HCT116 (cell line): ENCODE measurements at places on chromosomes 5 and 9. TPM values are rescaled to one million over a fixed set of nuclear protein-coding genes. Genes with fewer than 3 reads are reported as not detected.

DNA sequence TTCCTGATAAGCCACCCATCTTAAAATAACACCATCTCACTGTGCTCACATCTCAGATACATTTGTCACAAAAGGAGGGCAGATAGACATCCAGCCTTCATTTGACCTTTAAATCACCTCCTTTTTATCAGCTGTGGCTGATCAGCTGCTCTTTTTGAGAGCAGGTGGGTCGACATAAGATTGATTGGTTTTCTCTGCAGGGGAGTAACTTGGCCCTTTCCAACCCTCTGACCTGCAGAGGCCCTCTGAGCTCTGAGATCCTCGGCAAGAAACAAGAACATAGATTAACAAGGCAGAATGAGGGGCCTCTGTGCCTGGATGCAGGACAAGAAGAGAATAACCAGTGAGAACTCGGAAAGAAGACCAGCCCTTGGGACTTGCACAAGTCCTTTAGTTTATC, 33.5 kb upstream of the GLRA1 start:
- no peak for DNase-seq

GRCh38 chr5:132425009-132425937, 55.8 kb downstream of the SLC22A5 start:
- no peak for DNase-seq

- DNase-seq, result no peak
Observed at GRCh38 chr5:128085413-128085812, 1.8 kb downstream of the SLC12A2 start.

GRCh38 chr9:132487351-132487791, 77.4 kb downstream of the CFAP77 start:
- no peak for DNase-seq

DNA sequence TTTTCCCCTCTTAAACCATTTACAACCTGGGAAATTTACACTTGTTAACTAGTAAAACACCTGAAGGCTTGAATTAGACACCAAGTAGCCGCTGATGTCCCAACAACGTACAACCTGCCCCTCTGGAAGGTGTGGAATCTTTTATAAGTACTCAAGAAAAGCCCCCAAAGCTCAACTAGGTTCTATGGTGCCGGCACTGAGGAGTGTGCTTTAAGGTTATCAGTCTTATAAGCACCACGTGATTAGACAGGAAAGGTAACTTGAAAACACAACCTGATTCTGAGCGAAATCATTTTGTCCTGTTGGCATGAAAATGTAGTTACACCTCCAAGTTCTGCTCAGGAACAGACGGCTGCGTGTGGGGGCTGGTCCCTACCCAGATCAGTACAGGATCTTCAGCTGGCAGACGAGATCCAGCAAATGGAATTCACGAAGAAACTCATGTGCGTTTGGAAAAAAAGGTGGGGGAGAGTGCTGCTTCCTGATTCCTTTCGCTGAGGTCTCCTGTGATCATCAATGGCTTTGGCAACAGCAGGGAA, 195.5 kb downstream of the MEF2C start:
- DNase-seq, result no peak

DNA sequence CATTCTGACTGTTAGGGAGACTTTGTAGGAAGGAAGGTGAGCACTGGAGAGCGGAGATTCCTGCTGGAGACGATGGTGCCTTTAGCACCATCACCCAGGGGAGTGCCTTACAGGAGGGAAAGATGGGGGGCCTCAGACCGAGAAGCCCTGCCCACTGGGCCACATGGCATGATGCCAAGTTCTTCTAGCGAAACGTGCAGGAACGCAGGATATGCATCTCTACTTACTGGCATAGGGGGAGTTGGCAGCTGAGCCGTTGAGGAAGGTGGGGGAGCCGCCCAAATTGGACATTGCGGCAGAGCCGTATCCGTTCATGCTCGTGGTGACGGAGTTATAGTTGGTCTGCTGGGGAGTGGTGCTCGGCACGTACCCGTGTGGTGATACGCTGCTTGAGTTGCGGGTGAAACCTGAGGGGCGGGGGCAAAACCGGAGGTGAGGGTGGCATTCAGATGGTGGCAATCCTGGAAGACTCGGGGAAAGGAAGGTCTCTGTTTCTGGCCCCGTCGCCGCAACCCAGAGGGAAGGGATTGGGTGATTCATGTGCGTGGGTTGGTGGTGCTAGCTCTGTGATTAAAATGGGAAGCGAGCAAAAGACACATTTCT, 387.7 kb downstream of the EBF1 start:
- no peak for DNase-seq

- no peak for DNase-seq
Observed at GRCh38 chr5:79076819-79077218, 7.3 kb downstream of the BHMT2 start.

GRCh38 chr5:157137691-157138090, 5.0 kb downstream of the MED7 start:
- DNase-seq, result no peak

DNA sequence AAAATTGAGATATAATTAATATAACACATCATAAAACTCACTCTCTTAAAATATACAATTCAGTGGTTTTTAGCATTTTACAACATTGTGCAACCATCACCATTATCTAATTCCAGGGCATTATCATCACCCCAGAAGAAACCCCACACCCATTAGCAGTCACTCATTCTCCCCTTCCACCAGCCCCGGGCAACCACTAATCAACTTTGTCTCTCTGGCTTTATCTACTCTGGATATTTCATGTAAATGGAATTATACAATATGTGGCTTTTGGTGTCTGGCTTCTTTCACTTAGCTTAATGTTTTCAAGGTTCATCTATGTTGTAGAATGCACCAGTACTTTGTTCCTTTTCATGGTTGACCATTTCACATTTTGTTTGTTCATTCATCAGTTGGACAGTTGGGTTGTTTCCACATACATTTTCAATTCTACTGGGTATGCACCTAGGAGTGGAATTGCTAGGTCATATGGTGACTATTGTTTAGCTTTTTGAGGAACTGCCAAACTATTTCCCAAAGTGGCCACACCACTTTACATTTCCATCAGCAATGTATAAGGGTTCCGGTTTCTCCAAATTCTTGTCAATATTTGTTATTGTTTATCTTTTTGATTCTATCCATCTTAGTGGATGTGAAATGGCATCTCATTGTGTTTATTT, 62.4 kb downstream of the MARCHF3 start:
- DNase-seq, result no peak

DNA sequence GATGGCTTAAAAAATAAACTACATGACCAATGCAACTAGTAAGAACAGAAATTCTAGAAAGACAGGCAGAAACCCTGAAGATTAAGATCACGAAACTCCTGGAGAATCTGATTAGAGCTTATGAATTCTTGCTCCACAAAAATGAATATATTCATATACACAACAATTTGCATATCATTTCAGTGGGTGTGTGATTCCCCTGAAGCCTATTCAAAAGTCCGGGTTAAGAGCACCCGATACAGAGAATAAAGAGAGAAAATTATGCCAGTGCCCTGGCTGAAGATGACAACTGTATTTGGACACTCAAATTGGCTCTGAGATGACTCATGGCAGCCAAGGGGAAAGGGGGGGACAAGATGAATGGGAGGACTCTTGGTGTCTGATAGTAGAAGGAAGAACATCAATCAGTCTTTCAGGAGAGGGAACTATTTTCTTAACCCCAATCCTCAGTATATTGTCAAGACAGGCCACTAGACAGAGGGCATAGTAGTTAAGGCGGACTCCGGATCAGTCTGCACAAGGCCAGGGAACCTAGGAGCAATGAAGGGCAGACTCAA, 6.0 kb downstream of the TMOD1 start:
- DNase-seq, result no peak

- DNase-seq, result no peak
Observed at GRCh38 chr9:78788101-78788500, 491.2 kb downstream of the PSAT1 start.

DNA sequence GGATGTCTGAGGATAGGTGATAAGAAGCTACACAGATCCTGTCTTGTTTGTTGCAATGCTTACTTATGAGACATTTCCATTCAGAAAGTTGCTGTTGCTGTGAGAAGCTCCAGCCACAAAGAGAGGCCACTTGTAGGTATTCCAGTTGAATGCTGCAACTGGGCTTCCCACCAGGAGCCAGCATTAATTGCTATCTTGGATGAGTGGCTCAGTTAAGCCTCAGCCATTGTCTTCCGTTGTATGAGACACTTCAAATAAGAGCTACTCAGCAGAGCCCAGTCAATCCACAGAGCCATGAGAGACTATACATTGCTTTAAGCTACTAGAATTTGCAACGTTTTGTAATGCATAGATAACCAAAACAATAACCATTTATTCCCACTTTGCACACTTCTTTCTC, 104.3 kb upstream of the ARRDC3 start:
- no peak for DNase-seq

DNA sequence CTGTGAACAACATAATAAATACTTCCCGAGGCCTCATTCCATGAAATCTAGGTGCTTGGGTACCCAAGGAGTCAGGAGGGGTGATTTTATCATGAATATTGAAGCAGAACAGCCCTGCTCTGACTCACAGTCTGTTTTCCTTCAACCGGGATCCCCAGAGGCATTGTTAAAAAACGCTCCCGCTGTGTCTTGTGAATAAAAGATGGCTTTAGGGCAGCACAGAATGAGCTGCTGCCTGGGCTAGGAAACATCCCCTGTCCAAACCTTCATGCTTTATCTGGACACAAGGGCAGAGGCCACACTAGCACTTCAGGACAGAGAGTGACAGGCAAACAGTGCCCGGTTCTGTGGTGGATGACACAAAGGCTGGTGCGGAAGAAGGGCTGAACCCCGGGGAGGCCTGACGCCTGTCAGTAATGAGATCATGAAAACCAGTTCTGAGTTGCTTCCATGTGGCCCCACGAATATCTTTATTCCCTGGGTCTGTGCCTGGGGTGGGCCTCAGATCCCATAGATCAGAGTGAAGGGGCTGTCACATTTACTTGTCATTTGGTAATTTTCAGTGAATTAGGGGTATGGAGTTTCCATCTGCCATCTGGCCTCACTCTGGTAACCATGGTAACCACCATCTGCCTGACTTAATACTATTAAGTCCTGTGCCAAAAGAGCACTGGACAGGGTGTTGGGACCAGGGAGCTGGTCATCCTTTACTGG, 2.6 kb downstream of the IGFBPL1 start:
- DNase-seq, result no peak

DNA sequence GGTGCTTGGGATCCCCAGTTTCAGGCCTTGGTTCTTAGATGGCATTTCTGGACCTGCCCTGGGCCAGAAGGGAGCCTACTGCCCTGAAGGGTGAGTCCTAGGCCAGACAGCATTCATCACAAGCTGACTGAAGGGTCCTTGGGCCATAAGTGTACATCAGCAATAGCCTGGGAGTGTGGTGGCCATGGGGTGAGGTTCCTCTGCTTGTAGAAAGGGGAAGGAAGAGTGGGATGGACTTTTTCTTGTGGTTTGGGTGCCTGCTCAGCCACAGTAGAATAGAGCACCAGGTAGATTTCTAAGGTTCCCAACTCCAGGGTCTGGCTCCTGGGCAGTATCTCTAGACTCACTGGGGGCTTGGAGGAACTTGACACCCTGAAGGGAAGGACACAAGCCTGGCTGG, 95.2 kb upstream of the PHF24 start:
- DNase-seq, result no peak

- DNase-seq, result no peak
Observed at GRCh38 chr5:73160239-73160671, 12.7 kb upstream of the TMEM174 start.

GRCh38 chr9:123637606-123637944, 281.6 kb downstream of the CRB2 start:
- no peak for DNase-seq

GRCh38 chr5:181235323-181235688, 8.4 kb downstream of the RACK1 start:
- DNase-seq, result no peak

DNA sequence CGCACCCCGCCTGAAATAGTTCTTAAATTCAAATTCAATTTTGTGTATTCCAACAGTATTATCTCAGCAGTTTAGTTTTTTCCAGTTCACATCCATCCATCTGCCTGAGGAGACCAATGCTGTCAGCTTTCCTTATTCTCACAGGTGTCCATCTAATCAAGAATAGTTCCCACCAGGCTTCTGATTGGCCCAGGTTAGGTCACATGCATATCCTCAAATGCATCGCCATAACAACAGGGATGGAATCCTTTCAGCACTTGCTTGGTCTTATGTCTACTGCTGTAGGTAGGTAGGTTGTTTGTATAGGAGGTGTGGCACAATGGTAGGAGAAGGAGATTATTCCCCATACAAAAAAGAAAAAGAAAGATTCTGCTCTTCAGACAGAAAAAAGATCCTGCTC, 91.2 kb downstream of the UBE2R2 start:
- DNase-seq, result no peak

DNA sequence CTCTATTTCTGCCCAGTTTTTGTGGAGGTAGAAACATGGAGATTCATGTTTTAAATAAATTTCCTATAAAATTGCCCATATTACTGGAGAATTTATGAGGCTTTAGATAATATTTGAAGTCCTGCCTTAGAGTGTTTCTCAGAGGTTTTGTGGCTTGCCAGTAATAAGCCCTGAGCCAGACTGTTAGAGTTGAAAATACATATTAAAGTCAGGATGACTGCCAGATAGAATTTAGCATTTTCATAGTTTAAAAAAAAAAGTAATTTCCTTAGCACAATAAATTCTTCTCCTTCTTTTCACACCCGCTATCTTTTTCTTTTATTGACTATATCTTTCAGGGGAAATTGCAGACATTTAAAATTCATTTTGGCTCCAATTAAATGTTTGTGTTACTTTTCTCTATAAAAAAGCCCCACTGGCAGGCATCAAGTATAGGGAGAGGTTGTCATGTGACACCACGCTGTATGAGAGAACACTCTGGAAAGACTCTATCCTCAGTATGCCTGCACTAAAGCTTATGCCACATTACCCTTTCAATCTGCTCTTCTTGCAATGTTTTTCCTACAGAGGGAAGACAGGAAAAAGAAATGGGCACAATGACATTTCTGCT, 135.2 kb downstream of the MPDZ start:
- DNase-seq, result no peak

- no peak for DNase-seq
Observed at GRCh38 chr9:20636888-20637440, 14.7 kb upstream of the MLLT3 start.

GRCh38 chr5:994821-995220, 13.8 kb upstream of the NKD2 start:
- no peak for DNase-seq

Gene PPP3R2
- not detected for total RNA-seq

Gene LPAR1
- 7.4 TPM for total RNA-seq

Gene BTNL8
- not detected for total RNA-seq

Gene SPATA31D4
- total RNA-seq, result not detected

Gene PCDHA6
- not detected for total RNA-seq

Gene PCDHGC3
- total RNA-seq, result 1.2 TPM

Gene CDH9
- not detected for total RNA-seq

Gene CDO1
- 0.17 TPM for total RNA-seq

Gene CDKN2B
- 9.8 TPM for total RNA-seq

Gene CDH10
- total RNA-seq, result not detected

Gene MACIR
- 10.4 TPM for total RNA-seq

Gene SPAG8
- total RNA-seq, result 0.39 TPM
